Peyer's patch (tissue), 4 donors: ENCODE measurements at places on chromosomes 13 and 19.

DNA sequence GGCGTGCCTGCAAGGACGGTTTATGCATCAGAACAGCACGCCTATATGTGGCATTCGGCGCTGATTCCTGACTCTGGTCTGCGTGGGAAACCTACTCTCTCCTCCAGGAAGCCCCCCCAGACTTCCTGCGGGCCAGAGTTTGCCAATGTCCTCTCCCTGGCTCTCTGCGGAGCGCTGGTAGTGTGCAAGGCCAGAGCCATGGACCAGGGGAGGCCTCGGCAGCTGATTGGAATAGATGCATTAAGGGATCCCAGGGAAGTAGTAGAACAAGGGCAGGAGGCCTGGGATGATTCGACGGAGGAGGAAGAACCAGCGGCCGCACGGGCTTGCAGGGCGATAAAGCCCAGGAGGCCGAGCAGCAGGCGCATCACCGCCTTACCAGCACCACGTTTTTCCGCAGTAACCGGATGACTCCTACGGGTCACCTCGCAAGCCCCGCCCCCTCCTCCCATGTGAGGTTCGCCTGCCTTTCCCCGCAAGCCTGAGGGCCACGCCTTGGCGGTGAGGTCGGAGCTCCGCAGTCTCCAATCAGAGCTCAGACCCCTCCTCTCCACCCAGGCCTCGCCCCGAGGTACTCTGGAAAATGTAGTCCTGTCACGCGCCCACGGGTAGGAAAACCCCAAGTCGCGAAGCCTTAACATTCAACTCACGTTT, 5.0 kb downstream of the CLEC11A start:
- DNase-seq = peak; percentile 69

DNA sequence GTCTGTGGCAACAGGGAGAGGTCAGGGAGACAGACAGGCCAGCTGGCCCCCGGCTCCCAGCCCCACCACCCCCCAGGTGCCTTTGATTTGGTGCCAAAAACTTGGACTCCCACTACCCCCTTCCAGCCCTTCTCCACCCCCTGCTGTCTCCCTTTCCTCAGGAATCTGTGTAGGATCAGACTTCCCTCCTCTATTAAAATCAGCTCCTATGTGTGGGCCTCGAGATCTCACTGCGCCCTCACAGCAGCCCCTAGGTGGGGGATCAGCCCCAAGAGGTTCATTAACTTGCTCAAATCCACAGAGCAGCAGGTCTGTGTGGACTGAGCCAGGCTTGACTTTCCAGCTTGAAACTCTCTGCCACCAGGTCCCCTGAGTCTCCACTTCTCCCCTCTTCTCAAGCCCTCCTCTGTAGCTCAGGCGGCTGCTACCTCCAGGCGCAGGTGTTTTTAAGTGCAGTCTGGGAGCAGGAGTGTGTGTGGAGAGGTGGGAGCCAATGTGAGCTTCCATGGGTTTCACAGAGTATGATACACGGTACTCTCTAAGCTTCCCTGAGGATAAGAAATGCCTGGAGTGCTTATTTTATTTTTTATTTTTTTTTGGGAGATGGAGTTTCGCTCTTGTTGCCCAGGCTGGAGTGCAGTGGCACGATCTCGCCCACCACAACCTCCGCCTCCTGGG, 1.7 kb downstream of the GAPDHS start:
- DNase-seq = no peak

DNA sequence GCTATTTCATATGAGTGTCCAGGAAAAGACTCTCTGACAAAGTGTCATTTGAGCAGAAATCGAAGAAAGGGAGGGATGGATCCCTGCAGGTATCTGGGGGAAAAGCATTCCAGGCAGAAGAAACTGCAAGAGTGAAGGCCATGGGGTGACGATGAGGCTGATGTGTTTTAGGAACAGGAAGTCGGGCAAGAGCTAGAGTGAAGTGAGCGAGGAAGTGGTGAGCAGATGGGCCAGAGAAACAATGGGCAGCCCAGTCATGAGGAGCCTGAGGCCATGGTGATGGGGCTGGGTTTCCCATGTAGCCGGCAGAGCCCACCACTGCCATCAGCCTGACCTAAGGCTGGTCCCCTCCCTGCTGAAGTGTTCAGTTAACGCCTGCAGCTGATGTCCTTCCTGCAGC, 150.2 kb downstream of the TNFSF13B start:
- DNase-seq = no peak

DNA sequence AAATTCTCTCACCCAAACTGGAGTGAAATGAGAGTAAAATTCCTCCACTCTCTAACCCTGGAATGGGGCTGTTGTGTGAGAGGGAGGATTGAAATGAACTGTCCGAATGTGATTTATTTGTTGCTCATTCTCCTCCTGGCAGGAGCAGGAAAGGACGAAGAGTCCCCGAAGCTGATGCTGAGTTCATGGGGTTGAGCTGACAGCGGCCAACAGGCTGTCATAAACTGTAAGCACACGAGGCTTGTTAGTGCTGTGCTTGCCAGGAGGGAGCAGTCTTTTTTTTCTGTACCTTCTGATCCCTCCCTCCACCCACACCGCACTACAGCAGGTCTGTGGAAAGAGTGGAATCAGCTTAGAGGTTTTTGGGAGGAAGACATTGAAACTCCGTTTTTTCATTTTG, 33.1 kb upstream of the ZNF331 start:
- DNase-seq = no peak

- no peak for DNase-seq
Observed at GRCh38 chr19:11710313-11710712, 28.4 kb downstream of the ZNF823 start.

- DNase-seq = peak; percentile 90
Observed at GRCh38 chr19:2270423-2271233, 11.3 kb downstream of the PEAK3 start.

DNA sequence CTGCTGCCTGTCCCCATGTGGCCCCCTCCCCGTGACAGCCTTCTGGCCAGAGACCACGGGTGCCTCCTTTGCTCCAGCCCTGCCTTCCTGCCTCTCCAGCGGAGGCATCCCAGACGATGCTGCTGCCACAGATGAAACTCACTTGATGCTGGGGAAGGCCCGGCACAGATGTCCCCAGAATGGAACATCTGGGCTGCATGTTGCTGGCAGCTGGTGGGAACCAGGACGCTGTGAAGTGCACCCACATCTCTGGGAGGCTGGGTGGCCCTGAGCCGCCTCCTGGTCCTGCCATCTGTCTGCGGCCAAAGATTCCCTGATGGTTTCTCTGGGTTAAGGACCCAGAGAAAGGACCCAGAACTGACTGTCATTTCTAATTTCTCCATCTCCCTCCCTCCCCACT, 51.9 kb upstream of the PTPRS start:
- DNase-seq = no peak

- no peak for DNase-seq
Observed at GRCh38 chr13:59747529-59747928, 416.2 kb downstream of the DIAPH3 start.

GRCh38 chr19:40217934-40218890, at the start of gene TTC9B:
Gene TTC9B, minus strand, starts transcription at chr19:40218384. Its CDS starts 3 bp downstream, at chr19:40218381.
- DNase-seq = no peak

DNA sequence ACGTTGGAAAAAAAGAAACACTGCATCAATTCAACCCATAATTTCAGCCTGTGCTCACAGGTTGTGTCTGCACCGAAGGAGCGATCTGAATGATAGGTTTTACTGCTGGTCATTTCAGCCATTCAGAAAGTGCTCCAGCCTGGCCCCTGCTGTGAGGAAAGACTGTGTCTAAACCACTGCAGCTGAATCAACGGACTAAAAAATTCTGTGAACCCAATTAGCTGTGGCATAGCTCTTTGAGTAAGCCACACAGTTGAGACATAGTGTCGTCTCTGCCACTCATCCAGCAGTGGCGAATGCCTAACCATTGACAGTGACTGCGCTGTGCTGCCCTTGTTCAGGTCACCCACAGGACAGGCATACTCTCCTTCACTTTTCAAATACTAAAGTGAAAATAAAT, 179.8 kb downstream of the COG6 start:
- no peak for DNase-seq

GRCh38 chr13:20824762-20825476, 51.2 kb upstream of the EEF1AKMT1 start:
- no peak for DNase-seq

DNA sequence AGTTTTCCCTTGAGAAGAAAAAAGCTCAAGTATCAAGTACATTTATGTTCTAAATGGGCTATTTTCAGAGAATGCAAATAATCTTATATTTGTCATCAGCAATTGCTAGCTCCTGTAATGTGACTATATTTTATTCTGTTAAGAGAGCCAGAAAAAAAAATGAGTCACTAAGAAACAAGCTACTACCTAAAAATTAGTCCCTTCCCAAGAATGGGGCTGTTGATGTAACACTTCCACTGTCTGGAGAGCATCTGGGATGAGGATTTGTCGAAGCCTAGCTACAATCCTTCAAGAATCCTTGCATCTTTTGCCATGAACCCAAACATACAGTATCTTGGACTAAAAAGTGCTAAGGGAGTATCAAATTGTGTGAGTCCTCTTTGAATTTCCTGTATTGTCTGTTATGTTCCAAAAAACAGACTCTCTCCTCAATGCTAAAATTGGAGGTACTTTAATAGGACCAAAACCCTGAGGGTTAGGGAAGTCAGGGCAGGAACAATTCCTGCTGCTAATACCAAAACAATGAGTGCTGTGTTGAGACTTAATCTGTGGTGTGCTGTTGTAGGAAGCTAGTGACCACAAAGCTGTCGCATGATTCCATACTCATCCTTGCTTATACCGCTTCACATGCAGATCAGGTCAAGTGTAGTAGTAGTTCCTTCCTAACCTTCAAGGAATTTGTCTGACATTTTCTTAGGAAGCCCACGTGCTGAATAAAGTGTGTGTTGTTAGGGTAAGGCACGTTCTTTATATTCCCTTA, 4.9 kb upstream of the ZC3H13 start:
- DNase-seq = no peak
